ENCODE measurements at places on chromosomes 5 and 9. TPM values are rescaled to one million over a fixed set of nuclear protein-coding genes. Genes with fewer than 3 reads are reported as not detected.

GRCh38 chr9:122031157-122031556 lies 62.0 kb downstream of the TTLL11 start:
- DNase-seq: no peak

- DNase-seq: no peak
Observed at GRCh38 chr5:2575871-2576270, 175.6 kb downstream of the IRX2 start.

The SEC16A gene
- 17.9 TPM for total RNA-seq

The FNIP1 gene
- total RNA-seq: 26.5 TPM

The S100Z gene
- 0.09 TPM for total RNA-seq
